T47D (cell line): ENCODE measurements at places on chromosomes 2 and 18.

- DNase-seq = no peak
Observed at GRCh38 chr2:114063346-114063745, 173.5 kb downstream of the ACTR3 start.

DNA sequence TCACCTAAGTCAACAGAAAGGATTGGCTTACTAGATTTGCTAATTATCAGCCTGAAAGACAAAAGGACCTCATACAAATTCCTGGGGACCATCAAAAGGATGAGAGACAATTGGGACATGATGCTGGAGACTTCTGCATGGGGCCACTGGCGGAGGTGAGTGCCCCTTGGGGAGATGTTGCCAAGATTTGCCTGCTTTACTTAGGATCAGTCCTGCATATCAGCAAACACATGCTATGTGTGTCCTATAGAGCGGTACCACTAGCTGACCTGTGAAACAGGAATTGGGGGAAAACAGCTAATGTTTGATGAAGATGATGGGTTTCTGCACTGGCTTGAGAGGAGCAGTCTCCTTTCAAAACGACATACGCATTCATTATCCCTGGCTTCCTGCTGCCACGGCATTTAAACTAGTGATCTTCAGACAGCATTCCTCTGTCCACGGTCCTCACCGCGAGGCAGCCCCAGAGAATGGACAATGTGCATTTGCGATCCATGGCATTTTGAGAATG, 104.2 kb downstream of the TGIF1 start:
- no peak for DNase-seq

GRCh38 chr2:85434696-85435095, 16.2 kb downstream of the SH2D6 start:
- no peak for DNase-seq

- no peak for DNase-seq
Observed at GRCh38 chr2:160635488-160635887, 141.9 kb upstream of the RBMS1 start.

- DNase-seq = no peak
Observed at GRCh38 chr2:5561006-5561405, 131.2 kb upstream of the SOX11 start.

GRCh38 chr2:187390891-187391290, 57.2 kb downstream of the CALCRL start:
- DNase-seq = no peak

DNA sequence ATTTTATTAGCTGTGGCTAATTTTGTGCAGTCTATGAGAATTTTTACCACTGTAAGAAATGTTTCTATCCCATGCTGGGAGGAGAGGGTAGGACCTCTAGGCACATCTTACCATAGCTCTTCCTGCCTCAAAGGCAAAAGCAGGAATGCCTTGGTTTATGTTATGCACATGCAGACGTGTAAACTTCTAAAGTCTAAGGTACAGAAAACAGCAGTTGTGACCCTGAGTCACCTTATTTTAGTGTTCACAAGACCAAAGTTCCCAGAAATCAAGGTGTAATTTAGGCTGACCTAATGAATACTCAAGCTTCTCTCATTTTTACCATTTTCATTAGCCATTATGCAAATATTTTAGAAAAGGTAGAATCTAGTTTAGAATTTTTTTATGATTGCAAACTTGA, 15.4 kb upstream of the WIPF1 start:
- no peak for DNase-seq

DNA sequence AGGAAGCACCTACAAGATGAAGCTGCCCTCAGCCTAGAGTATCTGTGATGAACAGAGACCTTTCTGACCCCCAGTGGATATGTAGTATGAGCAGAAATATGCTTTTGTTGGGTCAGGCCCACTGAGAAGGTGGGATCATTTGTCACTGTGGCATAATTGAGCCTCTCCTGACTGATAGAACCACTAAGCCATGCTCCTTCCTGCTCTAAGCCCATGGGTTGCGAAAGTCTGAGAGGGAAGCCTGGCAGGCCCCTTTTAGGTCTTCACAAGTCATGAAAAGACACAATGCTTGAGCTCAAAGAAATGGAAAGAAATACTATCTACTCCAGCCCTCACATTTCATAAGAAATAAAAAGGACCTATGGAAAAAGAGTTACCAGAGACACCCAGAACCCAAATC, 127.7 kb downstream of the TNS1 start:
- DNase-seq = no peak

- no peak for DNase-seq
Observed at GRCh38 chr18:55247032-55247431, 287.8 kb upstream of the CCDC68 start.

DNA sequence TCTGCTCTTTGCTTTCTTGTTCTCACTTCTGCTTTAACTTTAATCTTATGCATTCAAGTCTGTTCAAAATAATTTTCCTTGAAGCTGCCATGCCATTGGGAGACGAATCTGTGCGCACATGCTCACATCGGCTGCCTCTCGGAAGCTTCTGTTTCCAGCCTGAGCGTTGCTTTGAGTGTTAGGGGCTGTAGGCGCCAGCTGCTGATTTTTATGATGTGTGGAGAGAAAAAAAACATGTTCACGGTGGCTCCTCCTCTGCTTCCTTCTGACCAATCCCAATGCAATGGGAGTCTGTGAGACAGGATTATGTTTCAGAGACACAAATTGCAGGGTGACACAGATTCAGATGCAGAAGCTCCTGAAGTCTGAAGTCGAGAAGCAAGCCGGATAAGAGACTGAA, at the start of gene MC4R:
Gene MC4R, minus strand, starts transcription at position 180 of the 400 bp plus-strand sequence. CDS start 426 bp downstream, outside the sequence.
- DNase-seq = peak; percentile 11

DNA sequence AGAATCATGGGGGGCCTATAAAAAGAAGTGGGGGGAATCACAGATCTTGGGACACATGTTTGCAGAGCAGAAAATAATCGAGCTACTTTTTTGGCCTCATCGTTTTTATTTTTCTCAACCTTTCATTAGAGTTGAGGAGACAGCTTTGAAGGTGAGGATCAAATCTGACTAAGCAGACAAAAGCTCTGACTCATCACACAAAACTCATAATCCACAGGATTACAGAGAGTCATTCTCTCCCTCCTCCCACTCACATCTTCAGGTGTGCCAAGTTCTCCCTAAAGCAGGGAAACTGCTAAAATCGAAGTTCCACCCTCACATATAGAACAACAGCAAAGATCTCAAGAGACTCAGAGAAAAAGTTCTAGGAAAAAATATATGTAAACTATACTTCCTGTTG, 15.6 kb downstream of the BAZ2B start:
- DNase-seq = no peak
